Cerebellum (tissue), 4 donors: ENCODE measurements at places on chromosomes 13 and 19.

DNA sequence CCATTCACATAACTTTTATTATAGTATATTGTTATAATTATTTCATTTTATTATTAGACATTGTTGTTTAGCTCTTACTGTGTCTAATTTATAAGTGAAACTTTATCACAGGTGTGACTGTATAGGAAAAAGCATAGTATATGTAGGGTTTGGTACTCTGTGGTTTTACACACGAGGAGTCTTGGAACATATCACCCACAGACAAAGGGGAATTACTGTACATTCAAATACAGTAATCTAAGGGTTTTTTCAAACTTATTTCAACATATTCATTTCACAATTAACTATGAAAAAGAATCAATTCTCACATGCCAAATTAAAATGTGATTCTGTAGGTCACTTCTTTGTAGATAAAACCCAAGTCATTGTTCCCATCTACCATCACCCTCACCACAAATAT, 46.0 kb downstream of the RBM26 start:
- no peak for DNase-seq

DNA sequence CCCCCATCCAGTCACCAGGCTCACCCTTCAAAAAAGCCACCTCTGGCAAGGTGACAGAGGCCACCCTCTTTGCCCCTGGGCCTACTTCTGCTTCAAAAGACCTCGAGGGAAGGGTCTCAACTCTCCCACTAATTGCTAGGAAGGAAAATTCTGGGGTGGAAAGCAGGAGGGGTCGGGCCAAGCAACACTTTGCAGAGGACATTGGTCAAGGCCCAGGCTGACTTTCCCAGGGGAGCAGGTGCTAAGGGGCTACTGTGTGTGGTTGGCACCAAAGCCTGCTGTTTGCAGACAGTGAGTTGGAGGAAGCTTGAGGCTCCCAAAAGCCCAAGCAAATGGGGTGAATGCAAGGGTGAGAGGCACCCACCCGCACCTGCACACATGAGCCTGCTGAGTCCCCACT, 28.6 kb upstream of the VSTM2B start:
- DNase-seq: no peak

DNA sequence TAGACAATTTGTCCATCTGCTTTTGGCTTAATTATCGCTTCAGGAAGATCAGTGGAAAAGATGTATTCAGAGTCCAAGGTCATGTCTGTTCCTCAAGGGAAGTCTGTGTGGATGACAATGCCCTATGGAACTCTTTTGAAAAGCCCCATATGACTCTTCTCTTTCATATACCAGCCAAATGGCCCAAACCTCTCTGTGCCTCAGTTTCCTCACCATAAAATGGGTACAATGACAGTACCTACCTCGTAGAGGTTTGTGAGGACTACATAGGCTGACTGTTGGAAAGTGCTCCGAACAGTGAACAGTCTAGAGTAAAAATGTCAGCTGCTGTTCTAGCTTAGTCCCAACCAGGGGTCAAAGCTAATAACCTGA, 104.6 kb downstream of the COL4A2 start:
- no peak for DNase-seq

- no peak for DNase-seq
Observed at GRCh38 chr13:43107780-43108179, 84.4 kb downstream of the DNAJC15 start.

GRCh38 chr13:49690995-49691784, at the start of gene EBPL:
Gene EBPL (minus strand): TSS chr13:49691486. CDS start chr13:49691424, 62 bp downstream.
- peak; percentile 93 for DNase-seq

- no peak for DNase-seq
Observed at GRCh38 chr13:37127691-37128241, 22.3 kb upstream of the CSNK1A1L start.

DNA sequence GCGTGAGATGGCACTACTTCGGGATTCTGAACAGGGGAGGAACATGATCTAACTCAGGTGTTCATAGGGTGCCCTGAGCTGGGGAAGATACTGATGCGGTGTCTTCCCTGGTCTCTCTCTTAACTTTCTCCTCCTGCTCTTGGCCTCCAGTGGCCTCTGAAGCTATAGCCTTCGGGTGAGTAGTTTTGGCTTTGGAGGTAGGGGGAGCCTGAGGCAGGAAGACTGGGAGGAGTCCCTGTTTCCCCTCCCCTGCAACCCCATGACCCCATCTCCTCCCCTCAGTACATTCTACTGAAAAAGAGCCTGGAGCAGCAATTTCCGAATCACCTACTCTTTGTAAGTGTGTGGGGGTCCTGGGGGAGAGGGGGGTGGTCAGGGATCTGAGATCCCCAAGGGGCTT, 3.5 kb downstream of the SELENOV start:
- no peak for DNase-seq

GRCh38 chr13:62360609-62361008, 945.0 kb upstream of the PCDH20 start:
- no peak for DNase-seq

DNA sequence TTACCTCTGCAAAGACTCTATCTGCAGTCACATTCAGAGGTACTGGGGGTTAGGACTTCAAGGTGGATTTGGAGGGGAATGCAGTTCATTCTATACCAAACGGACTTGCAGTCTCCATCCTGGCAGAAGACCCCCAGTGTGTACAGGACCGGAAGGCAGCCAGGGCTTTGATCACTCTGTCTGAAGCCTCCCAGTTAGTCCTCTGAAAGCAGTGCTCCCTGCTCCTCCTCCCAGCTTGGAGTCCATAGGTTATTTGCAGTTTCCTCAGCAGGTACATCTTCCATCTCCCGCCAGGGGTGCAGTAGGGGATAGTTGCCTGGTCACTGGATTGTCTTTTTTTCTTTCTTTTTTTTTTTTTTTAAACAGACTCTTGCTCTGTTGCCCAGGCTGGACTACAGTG, 78.8 kb upstream of the KCTD15 start:
- no peak for DNase-seq

GRCh38 chr19:10816691-10817090, 19.3 kb downstream of the TMED1 start:
- DNase-seq: no peak

DNA sequence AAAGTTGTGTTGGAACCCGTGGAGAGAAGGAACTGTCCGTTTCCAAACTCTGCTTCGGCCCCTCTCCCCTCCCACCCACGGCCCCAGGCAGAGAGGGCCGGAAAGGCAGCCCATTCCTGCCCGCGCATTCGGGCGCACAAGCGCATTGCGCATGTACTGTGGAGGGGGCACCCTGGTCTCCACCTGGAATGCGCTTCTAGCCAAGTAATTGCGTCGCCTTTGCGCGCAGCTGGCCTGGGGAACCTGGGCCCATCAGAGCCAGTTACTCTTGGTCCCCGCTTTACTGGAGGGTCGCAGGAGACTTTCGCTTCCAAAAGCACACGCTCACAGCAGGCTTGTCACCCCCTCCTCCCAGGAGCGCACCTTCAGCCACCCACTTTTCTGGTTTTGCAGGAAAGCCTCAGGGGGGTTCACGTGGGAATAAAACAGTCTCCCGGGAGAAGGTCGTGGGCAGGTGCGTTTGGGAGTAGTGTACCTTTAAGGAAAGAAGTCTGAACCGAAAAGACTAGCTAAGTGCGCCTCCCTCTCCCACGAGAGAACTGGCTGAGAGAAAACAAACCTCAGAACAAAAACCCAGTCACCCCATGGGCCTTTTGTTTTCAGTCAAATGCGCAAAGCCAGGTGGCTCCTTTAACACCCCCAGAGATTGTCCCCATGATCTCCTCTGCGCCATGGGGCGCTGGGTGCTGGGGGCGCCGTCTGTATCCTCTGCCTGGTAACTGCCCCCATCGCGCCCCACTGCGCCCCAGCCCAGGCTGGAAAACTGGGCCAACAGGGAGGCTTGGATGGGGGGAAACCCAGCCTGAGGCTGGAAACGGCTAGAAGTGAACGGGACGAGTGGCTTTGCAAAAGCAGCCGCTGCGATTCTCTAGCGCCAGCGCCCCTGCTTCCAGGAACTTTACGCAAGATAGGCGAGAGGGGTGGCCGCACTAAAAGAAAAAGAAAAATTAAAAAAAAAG, 28.5 kb downstream of the GSX1 start:
- DNase-seq: no peak

- DNase-seq: no peak
Observed at GRCh38 chr13:102693776-102694175, 1.1 kb downstream of the METTL21C start.

DNA sequence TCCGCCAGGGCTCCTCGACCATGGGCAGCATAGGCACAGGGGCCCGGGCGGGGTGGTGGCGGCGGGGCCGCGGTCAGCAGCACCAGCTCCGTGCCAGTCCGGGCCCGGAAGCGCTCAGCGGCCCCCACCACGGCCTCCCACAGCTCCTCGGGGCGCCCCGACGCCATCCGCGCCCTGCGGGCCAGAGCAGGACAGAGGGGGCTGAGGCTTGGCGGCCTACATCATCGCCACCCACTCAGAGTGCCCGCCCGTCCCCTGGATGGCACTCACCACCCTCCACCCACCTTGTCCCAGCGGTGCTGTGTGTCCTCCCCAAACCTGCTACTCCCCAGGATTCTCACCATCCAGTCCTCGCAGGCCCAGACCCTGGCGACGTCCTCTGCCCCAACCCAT, 4.0 kb downstream of the AKT1S1 start:
- DNase-seq: no peak

- no peak for DNase-seq
Observed at GRCh38 chr13:41015920-41016319, 3.2 kb downstream of the ELF1 start.

- peak; percentile 1 for DNase-seq
Observed at GRCh38 chr13:90477216-90477615, 870.3 kb upstream of the MIR17HG start.

DNA sequence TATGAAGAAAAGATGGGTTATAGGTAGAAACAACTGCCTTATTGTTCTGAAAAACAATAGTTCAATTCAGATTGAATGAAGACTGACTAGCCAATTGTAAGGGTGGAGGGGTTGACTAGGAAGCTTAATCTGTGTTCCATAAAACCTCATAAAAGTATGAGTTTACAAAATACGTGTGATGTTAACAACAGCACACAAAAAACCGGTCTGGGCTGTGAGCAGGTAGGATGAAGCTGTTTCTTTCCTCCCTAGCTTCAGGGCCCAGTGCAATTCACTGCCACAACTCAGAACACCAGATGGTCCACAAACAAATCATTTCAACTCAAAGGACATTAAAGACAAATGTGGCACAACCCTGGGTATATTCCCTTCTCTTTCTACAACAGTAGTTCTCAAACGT, 3.2 kb downstream of the OXGR1 start:
- no peak for DNase-seq

GRCh38 chr19:14437578-14438140, 4.6 kb downstream of the PKN1 start:
- no peak for DNase-seq

- no peak for DNase-seq
Observed at GRCh38 chr19:30854661-30855060, 482.5 kb downstream of the ZNF536 start.

GRCh38 chr13:42022796-42023493, 25.5 kb upstream of the DGKH start:
- DNase-seq: no peak

GRCh38 chr13:85798556-85798955, 663 bp downstream of the SLITRK6 start:
- no peak for DNase-seq

- no peak for DNase-seq
Observed at GRCh38 chr13:64680739-64681138, 2549.4 kb downstream of the PCDH9 start.

DNA sequence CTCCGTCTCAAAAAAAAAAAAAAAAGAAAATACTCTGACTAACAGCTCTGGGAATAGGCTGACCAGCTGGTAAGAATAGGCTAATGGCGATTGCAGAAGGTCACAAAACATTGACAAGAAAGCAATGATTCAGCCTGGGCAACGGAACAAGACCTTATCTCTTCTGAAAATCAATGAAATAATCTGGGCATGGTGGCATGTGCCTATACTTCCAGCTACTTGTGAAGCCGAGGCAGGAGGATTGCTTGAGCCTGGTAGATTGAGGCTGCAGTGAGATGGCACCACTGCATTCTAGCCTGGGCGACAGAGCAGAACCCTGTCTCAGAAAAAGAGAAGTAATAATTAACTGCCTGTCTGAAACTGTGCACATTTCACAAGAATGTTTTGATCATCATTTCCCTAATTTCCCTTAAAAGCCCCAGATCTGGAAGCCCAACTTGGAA, 18.8 kb upstream of the MTRF1 start:
- no peak for DNase-seq

GRCh38 chr19:10419200-10419645, 1.1 kb upstream of the PDE4A start:
- no peak for DNase-seq

GRCh38 chr13:74839656-74840055, 642.3 kb downstream of the TBC1D4 start:
- DNase-seq: no peak

- DNase-seq: no peak
Observed at GRCh38 chr13:110403315-110403714, 96.2 kb downstream of the COL4A2 start.

DNA sequence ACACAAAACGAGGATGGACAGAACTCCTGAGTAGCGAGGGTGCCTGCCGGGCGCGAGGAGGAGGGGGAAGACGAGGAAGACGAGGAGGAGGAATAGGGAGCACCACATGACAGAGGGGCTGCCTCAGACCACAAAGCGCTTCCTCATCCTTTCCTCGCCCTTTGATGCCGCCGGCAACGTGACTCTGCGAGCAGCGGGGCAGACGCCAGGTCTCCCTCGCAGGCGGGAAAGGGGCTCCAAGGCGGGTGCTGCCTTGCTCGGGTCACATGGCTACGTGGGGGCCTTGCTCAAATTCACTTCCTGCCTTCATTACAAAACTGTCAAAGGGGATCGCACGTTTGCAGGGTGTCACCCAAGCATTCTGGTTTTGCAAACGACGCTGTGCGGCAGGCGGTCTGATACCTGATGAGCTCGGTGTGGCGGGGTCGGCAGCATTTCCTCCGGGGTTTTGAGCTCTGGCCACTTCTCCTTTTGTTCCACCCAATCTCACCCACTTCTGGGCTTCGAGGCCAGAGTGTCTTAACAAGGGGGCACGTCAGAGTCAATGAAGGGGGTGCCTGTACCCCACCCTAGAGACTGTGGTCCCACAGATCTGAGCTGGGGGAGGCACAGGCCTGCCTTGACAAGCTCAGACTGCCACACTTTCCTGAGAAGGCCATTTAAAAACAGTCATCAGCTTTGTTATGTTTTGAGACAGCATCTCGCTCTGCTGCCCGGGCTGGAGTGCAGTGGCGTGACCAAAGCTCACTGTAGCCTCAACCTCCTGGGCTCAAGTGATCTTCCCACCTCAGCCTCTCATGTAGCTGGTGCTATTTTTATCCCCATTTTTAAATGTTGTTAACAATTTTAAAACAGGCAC, 14.9 kb downstream of the MAP2K2 start:
- no peak for DNase-seq
